ENCODE measurements at places on chromosomes 12 and 14. TPM values are rescaled to one million over a fixed set of nuclear protein-coding genes. Genes with fewer than 3 reads are reported as not detected.

DNA sequence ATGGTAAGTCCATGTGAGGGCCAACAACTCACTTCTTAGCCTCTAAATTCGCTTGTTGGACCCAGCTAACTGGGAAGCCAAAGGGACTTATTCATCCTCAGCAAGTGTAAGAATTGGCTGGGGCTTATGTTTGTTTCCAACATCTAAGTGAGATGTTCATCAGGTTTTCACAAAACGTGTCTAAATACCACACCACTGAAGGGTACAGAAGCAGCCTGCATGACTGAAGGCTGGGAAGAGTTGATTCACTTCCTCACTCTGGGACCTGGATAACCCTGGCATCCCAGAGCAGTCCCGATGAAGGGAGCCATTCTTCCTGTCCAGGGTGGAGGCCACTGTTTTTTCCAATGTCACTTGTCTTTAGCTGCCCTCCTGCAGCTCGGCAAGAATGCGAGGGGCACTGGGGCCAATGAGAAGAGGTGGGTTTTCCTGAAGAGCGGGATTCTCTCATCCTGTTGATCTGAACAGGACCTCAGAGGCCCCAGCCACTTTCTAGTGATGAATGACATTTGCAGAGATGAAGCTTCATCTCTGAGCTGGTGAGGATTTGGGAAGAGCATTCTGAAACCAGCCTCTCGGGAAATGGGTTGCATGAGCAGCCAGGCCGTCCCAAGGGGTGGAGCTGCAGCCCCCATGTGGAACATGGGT is 12.2 kb upstream of the COL2A1 start:
- peaks cover under 1% of the 10 kb centered on the region for H3K4me1 ChIP-seq
- no peak overlapping the region for H3K4me3 ChIP-seq
- H3K27ac ChIP-seq: no peak overlapping the region
- H3K36me3 ChIP-seq: no peaks in the 10 kb centered on the region
- DNase-seq: no peak
- H3K27me3 ChIP-seq: peaks cover 78% of the 10 kb centered on the region

The HOXC4 gene
- 0.57 TPM for total RNA-seq

- peaks cover 4% of the 10 kb centered on the region for H3K36me3 ChIP-seq
- H3K4me3 ChIP-seq: peak overlapping the region; percentile 90
- H3K27me3 ChIP-seq: peaks cover 49% of the 10 kb centered on the region
- H3K27ac ChIP-seq: no peak overlapping the region
- DNase-seq: peak; percentile 24
- H3K4me1 ChIP-seq: peaks cover 24% of the 10 kb centered on the region
Observed at GRCh38 chr12:44876544-44877410, 662 bp upstream of the NELL2 start.

DNA sequence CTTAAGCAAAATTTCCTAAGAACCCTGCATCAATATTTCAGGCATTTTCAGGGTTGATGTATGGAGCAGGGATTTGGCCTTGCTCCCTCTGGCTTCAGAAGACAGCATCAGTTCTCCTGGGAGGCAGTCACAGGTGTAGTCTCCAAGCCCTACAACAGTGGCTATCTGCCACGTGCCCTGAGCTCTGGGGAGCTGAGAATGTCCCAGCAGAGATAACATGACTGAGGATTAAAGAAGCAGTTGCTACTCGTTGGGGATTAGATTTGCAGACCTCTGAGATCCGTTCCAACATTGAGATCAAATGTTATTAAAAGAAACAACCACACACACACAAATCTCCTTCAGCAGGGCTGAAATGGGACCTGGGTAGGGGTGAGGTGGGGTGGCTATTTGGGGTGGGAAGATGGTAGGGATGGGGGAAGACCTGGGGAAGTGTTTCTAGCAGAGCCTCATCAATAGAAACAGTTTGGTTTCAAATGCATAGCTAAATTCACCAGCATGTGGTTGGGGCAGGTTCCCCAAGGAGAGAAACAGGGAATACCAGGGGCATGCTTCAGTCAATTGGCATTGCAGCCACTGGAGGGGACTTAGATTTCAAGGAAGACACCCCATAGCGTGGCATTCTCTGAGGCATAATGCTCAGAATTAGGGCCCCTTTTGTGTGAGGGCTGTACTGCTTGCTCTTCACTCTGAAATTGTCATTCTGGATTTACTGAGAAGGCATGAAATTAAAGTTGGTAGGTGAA is 15.2 kb upstream of the FAM234B start:
- peaks cover 28% of the 10 kb centered on the region for H3K27me3 ChIP-seq
- no peaks in the 10 kb centered on the region for H3K36me3 ChIP-seq
- no peak overlapping the region for H3K4me3 ChIP-seq

DNA sequence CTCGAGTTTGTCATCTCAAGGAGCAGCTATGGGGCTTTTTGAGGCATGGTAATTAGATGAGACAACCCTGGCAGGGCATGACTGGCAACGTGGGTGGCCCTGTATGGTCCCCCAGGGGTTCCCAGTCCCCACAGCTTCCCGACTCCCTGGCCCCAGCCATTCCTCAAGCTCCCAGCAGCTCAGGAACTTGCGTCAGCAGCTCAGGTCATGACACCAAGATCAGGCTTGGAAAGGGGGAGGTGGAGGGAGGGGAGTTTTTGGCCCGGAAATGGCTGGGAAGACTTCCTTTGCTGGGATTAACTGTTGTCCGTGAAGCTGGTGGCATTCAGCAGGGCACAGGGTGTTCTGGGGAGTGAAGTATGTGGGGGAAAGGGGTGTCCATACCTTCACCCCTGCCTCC is 10.4 kb upstream of the NRIP2 start:
- no peak overlapping the region for H3K27ac ChIP-seq
- H3K4me1 ChIP-seq: peaks cover 11% of the 10 kb centered on the region
- H3K27me3 ChIP-seq: no peaks in the 10 kb centered on the region
- DNase-seq: no peak
- no peak overlapping the region for H3K4me3 ChIP-seq

DNA sequence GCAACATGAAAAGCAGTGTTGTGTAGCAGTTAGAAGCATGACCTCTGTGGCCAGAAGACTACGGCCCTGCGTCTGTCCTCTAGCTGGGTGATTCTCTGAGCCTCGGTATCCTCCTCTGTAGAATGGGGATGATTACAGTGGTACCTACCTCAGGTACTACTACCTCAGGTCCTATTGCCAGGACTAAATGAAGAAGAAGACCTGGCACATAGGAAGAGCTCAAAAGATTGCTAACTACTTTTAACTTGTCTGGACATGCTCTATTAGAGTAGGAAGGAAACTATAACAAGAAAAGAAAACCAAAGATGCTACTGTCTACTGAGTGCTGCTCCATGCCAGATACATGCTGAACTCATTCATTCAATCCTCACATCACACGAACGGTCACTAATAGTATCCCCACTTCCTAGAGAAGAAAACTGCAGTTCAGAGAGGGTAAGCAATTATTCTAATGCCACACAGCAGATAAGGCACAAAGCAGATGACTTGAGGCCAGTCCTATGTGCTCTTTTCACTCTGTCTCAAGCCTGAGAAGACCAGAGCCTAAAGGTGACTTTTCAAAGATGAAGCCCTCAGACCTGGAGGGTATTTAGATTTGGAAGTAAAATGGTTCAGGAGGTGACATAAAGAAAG is 108.1 kb upstream of the HIF1A start:
- no peaks in the 10 kb centered on the region for H3K27me3 ChIP-seq
- H3K27ac ChIP-seq: no peak overlapping the region
- H3K36me3 ChIP-seq: no peaks in the 10 kb centered on the region
- peaks cover 10% of the 10 kb centered on the region for H3K4me1 ChIP-seq
- no peak overlapping the region for H3K4me3 ChIP-seq

The BCL2L14 gene
- total RNA-seq: 5.5 TPM

- DNase-seq: no peak
- H3K36me3 ChIP-seq: no peaks in the 10 kb centered on the region
- no peaks in the 10 kb centered on the region for H3K4me1 ChIP-seq
- H3K27ac ChIP-seq: no peak overlapping the region
- H3K4me3 ChIP-seq: no peak overlapping the region
Observed at GRCh38 chr12:10779103-10779502, 23.3 kb downstream of the TAS2R7 start.

The KRT1 gene
- total RNA-seq: not detected

- peak overlapping the region; percentile 56 for H3K27ac ChIP-seq
- H3K27me3 ChIP-seq: no peaks in the 10 kb centered on the region
- no peaks in the 10 kb centered on the region for H3K36me3 ChIP-seq
Observed at GRCh38 chr14:29028973-29029582, 262.5 kb downstream of the FOXG1 start.

GRCh38 chr14:94088516-94088915 is 7.4 kb downstream of the IFI27L1 start:
- H3K4me3 ChIP-seq: no peak overlapping the region
- no peaks in the 10 kb centered on the region for H3K4me1 ChIP-seq

The TSPAN8 gene
- 289 TPM for total RNA-seq

DNA sequence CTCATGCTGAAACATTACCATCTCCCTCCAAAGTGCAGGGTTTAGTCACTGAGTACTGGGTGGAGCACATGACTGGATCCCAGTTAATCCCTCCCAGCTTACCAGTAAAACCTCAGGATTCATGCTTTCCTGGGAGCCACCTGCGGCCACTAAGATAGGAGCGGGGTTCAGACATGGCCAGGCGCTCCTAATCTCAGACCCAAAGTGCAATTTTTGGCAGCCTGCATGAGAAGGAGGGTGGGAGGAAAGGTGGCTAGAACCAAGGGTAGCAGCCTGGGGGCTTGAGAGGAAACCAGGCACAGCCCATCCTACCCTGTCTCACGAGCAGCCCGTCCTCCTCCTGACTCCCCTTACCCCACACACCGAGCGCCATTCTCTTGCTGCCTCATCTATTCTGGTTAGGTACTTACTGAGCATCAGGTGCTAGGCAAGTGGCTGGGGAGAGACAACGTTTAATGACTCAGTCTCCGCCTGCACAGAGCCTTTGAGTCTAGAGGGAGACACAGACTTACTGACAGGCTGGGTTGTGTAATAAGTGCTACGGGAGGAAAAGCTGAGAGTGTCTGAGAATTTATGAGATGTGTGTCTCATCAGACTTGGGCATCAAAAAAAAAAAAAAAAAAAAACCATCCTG is 9.9 kb downstream of the GPRC5A start:
- no peaks in the 10 kb centered on the region for H3K27me3 ChIP-seq
- no peak for DNase-seq
- peak overlapping the region; percentile 76 for H3K27ac ChIP-seq

DNA sequence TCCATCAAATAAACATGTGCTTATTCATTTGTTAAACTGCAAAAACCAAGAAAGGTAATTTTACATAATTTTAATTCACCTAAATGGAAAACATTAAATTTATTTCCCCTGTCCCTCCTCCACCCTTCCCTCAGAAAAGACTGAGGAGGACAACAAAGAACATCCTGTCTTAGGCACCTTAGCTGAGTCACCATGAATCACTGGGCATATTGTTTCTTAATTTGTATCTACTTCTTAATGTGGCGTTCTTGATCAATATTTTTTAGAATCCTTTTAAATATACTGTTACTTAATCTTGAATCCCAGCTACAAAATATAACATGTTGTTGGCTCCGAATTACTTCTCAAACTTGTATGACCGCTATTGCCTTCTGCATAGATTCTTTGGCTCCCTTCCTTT is 23.5 kb downstream of the SIX6 start:
- no peaks in the 10 kb centered on the region for H3K27me3 ChIP-seq
- H3K4me1 ChIP-seq: peaks cover 24% of the 10 kb centered on the region
- no peaks in the 10 kb centered on the region for H3K36me3 ChIP-seq

The IAPP gene
- not detected for total RNA-seq

- no peak for DNase-seq
- no peak overlapping the region for H3K4me3 ChIP-seq
- H3K36me3 ChIP-seq: no peaks in the 10 kb centered on the region
- H3K4me1 ChIP-seq: peaks cover 13% of the 10 kb centered on the region
- no peaks in the 10 kb centered on the region for H3K27me3 ChIP-seq
Observed at GRCh38 chr12:19052689-19053088, 76.8 kb upstream of the PLEKHA5 start.

DNA sequence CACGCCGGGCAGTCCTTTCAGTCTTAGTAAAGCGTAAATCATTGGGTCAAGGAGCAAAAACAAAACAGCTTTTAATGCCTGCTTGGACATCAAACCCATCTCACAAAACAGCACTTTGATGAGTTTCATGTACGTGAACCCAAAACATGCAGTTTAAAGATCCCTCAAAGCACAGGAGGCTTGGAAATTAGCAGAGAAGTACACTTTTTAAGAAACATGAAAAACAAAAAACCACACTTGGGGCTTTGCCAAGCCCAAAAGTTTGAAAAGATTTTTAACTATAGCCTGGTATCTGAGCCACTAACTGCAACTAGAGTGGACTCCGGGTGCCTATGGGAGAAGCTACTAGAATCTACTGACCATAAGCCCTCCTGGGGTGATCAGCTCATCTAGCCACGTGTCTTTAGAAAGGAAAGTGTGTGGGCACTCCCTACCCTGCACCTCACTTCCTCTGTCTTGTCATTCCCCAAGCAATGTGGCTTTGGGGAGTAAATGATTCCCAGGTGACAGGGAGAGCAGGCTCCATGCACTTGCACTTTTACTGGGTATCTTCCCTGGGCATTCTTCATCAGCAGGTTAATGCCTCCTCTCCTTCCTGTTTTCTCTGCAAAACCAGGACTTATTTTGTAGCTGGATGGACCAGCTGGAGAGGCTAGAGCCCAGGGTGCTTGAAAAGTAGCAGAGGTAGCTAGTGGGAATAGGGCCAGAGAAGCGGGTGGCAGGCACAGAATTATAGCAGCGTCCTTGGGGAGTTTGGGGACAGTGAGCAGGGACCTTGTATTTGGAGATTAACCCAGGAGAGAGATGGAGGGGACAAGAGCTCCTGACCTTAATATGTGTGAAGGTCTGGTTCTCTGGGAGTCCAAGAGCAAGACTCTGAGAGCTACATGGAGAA is 339.3 kb downstream of the BCL11B start:
- H3K27me3 ChIP-seq: peaks cover 46% of the 10 kb centered on the region
- H3K27ac ChIP-seq: no peak overlapping the region
- H3K4me3 ChIP-seq: no peak overlapping the region
- no peaks in the 10 kb centered on the region for H3K4me1 ChIP-seq

GRCh38 chr14:71322655-71323250 is 415.5 kb downstream of the PCNX1 start:
- peak overlapping the region; percentile 0 for H3K27ac ChIP-seq
- H3K4me3 ChIP-seq: peak overlapping the region; percentile 99
- H3K4me1 ChIP-seq: peaks cover 27% of the 10 kb centered on the region
- no peaks in the 10 kb centered on the region for H3K27me3 ChIP-seq
- DNase-seq: no peak

DNA sequence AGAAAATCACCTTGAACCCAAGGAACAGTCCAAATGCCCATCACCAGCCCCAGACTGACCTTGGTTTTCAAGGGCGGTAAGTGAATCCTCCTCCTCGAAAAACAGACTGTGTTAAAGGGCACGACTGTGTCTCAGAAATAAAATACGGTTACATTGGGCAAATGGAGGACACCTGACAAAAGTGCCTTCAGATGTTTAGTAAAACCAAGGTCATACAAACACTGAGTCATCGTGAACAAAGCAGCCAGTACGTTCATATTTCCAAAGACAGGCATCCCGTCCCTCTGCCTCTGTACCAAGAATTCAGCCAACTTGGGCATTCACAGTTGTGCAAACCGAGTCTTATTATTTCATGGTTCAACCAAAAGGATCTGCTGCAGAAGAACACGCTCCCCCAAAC is 25.9 kb downstream of the FOXN3 start:
- H3K4me1 ChIP-seq: no peaks in the 10 kb centered on the region
- H3K4me3 ChIP-seq: no peak overlapping the region
- no peak for DNase-seq
- no peaks in the 10 kb centered on the region for H3K27me3 ChIP-seq
- H3K36me3 ChIP-seq: no peaks in the 10 kb centered on the region
- H3K27ac ChIP-seq: no peak overlapping the region

Data from Calu3 (cell line).